ENCODE measurements at places on chromosomes 12 and 14.
A peak's percentile ranks its signal among the peaks of the same experiment; 100 is the strongest.

DNA sequence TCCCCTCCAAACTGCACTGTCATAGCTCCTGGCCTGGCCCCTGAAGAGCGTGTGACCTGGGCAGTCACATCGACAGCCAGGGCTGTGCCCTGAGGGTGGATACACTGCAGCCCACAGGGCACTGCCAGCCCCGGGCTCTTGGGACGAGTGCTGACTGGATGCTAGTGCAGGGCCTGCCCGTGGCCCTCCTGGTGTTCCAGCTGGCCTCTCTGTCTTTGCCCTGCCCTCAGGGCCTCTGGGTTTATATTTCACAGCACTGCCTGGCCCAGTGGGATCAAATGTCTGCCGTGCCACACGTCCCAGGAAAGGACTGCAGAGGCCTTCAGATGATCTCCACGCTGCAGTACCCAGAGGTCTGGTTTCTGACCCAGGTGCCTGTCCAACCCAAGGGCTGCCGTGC, 10.1 kb upstream of the CCDC197 start:
- no peak for DNase-seq

DNA sequence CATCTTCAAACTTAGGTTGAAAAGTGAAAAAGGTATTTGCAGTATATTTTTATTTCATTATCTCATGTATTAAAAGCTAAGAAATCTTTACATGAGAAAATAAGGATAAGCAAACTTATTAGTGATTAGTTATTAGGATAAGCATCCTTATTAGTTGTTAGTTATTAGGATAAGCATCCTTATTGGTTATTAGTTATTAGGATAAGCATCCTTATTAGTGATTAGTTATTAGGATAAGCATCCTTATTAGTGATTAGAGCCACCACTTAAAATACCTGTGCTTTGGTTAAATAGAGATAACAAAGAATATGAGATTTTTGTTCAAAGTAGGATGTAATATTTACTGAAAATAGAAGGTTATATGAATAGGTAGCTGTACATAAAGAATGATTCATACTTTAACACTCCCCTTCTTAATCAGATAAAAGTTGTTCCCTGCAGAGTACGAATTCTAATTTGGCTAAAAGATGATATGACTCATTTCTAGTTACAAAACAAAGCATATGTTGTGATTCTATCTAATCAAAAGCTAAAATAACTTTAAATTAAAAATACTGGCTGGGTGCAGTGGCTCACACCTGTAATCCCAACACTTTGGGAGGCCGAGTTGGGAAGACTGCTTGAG, 56.4 kb downstream of the KDM5A start:
- no peak for DNase-seq

GRCh38 chr12:43459285-43459684, 92.7 kb downstream of the ADAMTS20 start:
- DNase-seq: no peak

DNA sequence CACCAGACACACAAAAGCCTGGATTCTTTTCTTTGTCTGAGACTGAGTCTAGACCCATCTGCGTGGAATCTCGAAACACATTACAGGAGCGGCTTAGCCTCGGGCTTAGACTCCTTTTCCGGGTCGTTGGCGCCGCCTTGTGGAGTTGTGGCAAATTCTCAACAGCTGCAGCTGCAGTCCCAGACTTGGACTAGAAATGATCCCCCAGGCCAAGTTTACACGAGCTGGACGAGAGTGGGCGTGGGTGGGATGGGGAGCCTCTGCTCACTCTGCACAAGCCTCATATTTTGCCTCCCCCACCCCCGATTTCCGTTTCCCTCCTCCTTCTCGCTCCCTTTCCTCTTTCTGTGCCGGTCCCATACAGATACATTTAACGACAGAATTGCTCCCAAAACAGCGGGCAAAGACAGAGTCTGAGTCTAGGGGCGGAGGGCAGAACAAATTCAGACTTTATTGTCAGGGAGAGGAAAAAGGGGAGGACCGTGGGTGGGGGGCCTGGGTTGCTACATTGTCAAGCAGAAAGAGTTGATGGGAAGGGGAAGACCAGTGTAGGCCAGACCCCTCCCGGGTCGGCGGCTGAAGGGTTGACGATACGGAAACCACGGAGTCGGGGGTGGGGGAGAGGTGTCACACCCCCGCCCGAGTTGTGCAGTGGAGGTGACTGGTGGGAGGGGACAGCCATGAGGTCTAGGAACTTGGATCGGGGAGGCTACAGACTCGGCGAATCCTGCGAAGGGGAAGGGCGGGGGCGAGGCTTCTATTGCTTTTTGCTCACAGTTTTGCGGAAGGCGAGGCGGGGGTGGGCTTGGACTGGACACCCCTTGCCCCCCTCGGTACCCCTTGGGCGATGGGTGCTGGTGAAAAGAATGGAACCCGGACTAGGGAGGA, 4.7 kb upstream of the GPR84 start:
- peak; percentile 90 for DNase-seq

GRCh38 chr12:53233671-53234121, 1.7 kb upstream of the RARG start:
- DNase-seq: no peak

- no peak for DNase-seq
Observed at GRCh38 chr14:100203962-100204834, 34.7 kb upstream of the YY1 start.

DNA sequence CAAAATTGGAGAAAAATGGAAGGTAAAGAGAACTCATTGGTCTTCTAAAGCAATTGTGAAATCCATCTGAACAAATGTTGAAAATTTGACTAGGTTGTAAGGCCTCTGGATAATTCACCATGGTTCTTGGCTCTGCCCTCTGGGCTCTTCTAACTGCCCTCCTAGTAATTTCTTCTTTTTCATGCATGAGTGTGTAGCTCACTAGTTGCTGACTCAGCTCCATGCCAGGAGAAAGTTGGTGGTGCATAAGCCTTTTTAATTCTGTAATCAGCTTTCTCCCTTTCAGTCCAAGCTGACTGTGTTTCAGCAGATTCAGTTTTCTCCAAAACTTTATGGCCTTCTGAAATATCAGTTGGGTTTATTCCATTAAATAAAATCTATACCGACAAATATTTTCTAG, 877.8 kb upstream of the ATXN7L3B start:
- DNase-seq: no peak

DNA sequence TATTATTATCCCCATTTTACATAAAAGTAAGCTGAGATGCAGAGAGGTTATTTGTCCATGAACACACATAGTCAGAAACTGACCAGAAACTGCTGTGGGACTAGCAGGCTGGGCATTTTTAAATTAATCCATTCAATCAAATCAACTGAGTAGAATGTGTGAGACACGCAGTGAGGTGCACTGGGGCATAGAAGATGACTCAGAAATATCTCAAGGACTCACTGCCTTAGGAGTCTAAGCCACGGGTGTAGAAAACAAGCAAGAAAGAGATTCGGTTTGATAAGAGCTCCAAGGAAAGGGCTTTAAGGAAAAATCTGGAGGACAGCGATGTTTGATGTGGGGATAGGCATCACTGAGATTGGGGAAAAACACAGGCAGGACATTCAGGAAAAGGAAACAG, 127.8 kb downstream of the ANO2 start:
- no peak for DNase-seq

DNA sequence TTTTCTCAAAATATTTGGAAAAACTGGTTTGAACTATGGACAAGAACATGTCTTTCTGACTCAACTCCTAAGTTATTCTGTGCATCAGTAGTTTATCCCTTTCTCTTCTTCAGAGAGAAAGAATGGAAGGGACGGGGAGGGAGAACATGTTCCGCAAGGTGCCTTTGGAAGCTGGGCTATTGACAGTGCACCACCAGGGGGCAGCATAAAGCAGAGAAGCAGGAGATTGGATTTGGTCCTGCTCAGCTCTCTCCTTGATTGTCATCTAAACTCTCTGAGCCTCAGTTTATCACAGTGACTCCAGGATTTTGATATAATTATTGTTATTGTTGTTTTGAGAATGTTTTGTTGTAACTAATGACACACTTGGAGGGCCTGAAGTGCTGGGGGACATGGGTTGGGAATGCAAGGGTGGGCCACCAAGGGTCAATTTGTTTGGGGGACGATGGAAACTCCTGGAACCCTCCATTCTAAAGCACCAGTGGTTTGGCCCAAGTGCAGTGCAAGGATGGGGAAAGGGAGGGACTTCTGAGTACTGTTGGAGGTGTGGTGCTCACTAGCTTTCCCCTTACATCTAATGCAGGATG, 45.3 kb upstream of the ANO6 start:
- DNase-seq: peak; percentile 77

DNA sequence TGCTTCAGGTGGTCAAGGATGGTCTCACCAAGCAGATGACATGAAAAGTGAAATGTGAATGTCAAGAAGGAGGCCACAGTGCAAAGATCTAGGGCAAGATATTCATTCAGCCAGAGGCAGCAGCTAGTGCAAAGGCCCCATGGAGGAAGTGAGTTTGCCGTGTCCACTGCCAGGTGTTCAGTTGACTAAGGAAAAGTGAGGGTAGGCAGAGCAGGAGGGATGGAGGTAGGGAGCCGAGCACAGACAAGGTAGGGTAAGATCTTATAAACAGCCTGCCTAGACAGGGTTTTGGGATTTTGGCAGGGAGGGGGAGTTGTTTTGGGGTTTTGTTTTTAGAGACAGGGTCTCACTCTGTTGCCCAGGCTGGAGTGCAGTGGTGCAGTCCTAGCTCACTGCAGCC, 11.9 kb downstream of the PPP2R5C start:
- no peak for DNase-seq

DNA sequence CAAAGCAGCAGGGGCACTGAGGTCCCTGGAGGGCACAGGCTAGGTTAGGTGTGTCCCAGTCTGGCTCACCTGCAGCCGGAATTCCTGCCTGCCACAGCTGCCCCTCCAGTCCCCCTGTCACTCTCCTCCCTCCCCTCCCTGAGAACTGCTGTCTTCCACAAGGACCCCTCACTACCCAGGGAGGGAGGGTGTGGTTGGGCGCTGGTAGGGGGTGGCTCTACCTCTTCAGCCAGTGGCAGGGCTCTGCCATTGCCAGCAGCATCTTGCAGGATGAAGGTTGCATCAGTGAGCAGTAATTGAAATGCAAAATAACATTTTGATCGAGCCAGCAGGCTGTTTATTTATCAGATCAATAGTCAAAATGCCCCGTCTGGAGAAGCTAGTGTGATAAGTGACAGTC, 45.7 kb downstream of the ESRRB start:
- DNase-seq: no peak

DNA sequence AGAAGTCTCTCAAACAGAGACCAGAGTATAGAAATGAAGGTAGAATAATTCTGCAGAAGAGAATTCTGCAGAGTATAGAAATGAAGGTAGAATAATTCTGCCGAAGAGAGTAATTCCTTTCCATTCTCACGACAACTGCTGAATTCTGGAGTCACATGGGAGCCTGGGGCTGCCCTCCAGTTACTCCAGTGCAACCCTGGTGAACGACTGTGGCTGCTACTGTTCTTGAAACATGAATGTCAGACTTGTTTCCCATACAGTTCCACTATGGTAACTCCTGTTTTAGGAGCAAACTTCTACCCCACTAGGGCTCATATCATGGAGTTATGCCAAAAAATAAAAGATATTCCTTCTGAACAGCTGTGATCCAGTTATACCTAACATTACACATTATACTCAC, 164.4 kb downstream of the KICS2 start:
- no peak for DNase-seq

DNA sequence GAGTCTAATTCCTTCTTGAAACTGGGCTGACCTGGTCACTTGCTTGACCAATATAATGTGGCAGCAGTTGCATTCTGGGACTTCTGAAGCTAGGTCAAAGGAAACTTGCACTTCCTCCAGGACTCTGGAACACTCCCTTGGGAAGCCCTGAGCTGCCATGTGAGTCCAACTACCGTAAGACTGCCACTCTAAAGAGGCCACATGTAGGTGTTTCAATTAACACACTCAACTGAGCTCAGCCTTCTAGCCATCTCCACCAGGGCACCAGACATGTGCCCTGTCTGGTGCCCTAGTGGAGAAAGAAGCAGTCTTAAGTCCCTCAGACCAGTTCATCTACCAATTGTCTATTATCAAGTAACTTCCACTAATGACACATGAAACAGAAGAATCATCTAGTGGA, 6.1 kb upstream of the TEP1 start:
- DNase-seq: no peak

All from stimulated activated CD4-positive, alpha-beta T cell treated with anti-CD3 and anti-CD28 coated beads, Interleukin-1b, Interleukin-23, amount 100 ng/mL, for 4 hours (primary cell).